ENCODE measurements at places on chromosomes 12 and 14.

GRCh38 chr14:76169776-76170175 lies 18.1 kb downstream of the GPATCH2L start:
- DNase-seq, result no peak

DNA sequence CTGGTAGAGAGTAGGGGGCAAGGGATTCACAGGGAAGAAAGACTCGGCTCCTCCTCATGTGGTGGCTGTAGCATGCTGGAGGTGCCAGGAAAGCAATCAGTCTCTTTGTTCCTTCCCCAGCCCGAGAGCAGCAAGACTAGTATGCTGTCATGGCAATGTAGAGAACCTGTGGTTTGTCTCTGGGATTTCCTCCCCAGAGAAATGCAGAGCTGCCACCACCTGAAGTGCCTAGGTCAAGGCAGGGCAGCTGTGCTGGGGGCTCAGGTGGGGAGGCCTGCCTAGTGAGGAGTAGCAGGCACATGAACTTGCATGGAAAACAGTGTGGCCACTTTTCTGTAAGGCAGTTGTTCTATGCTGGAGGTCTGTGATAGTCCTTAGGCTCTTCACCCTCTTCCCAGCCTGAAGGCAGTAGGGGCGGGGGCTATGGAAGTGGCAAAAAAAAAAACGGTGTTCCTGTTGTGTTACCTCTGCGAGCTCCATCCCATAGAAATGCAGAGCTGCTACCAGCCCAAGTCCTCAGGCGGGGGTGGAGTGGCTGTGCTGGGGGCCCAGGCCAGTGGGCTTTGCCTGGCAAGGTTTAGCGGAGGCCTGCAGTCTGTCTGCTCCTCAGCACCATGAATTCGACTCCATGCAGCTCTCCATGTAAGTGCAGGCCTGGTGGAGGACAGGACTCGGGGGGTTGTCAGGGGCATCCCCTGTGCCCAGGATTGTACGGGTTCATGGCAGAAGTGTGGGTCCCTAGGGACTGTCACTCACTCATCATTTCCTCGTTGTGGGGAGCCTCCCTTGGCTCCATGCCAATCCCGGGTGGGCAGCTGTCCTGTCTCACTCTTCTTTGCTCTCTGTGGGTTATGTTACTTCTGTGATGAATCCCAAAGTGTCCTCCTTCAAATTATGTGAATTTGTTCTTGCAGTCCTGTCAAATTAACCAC lies 4.1 kb upstream of the CLEC4D start:
- no peak for DNase-seq

DNA sequence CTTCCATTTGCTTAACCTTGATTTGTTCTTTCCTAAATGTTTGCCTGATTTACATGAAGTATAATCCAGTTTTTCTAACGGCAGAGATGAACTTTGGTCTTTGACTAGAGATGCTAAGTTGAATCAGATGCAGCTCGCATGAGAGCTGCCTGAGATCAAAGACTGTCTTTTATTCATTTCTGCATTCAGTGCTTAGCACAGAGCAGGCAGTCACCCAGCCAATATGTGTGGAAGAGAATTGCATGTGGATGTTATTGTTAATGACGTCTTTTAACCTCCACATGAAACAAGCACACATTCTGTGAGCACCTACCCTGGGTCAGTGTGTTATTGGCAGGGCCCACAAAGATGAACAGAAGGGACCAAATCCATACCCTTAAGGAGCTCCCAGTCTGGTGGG lies 99.2 kb downstream of the SLC5A8 start:
- no peak for DNase-seq

GRCh38 chr14:90567991-90568390 lies 171.2 kb downstream of the CALM1 start:
- DNase-seq, result no peak

DNA sequence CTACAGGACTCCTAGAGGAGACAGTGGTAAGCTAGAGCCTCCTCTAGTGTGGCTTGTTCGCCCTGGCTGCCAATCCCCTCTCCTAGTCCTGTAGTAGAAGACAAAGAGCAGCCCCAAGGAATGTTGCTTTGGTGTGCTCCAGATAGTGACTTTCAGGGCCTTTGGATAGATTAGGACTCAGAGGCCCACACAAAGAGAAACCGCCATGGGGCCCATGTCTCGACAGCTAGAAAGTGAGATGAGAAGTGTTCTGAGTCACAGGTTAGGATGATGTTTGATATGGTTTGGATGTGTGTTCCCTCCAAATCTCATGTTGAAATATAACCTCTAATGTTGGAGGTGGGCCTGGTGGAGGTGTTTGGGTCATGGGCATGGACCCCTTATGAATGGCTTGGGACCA lies 51.8 kb upstream of the JDP2 start:
- DNase-seq, result no peak

DNA sequence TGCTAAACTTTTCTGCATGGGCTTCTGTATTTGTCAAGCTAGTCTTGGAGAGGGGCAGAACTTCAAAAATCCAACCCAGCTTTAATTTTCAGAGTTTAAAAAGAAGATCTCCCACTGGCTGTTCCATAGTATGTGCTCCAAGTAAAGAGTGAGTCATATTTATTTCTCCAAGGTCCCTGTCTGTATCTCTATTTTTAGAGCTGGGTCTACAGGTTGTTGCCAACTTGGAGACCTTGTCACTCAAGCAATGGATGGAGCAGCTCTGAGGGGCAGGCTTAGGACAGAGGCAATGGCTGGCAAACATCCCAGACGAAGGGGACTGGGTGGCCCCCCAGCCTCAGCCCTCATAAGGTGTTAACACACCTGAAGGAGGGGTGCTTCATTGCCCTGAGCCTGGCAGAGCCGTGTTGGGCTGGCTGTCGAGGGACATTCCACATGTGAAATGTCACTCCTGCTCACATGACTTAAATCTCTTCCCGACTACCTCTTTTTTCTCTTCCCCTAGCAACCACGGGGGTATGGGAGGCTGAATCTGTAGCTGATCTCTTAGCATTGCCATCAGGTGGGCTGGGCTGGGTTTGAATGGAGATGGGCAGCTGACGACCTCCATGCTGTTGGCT lies 103.1 kb downstream of the SMOC1 start:
- DNase-seq, result no peak

GRCh38 chr12:116257215-116257614 lies 20.3 kb downstream of the MED13L start:
- no peak for DNase-seq

- peak; percentile 95 for DNase-seq
These were observed 5.2 kb upstream of the KRT85 start for GRCh38 chr12:52372216-52373154.

- no peak for DNase-seq
These were observed 26.9 kb upstream of the CPNE8 start for GRCh38 chr12:38932320-38932719.

- no peak for DNase-seq
These were observed 181.4 kb upstream of the PWP1 start for GRCh38 chr12:107503887-107504885.

- DNase-seq, result no peak
These were observed 11.5 kb downstream of the GPR33 start for GRCh38 chr14:31476131-31476866.

GRCh38 chr12:100402763-100403162 lies 45.9 kb downstream of the SLC17A8 start:
- DNase-seq, result no peak

DNA sequence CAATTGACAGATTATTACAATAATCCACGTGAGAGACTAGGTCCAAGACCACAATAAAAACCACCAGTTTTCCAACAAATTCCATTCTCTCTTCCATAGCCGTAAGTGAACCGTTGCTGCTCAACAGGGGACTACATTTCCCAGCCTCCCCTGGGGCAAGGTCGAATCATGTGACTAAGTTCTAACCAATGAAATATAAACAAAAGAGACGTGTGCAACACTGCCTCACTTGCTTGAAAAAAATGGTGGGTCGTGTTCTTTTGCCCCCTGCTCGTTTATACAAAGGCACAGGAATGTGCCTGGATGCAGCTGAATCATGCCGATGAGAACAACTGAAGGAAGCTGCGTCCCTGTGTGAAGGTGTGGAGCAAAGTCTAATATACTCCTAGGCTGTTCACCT lies 51.1 kb downstream of the HSPB8 start:
- DNase-seq, result peak; percentile 63

DNA sequence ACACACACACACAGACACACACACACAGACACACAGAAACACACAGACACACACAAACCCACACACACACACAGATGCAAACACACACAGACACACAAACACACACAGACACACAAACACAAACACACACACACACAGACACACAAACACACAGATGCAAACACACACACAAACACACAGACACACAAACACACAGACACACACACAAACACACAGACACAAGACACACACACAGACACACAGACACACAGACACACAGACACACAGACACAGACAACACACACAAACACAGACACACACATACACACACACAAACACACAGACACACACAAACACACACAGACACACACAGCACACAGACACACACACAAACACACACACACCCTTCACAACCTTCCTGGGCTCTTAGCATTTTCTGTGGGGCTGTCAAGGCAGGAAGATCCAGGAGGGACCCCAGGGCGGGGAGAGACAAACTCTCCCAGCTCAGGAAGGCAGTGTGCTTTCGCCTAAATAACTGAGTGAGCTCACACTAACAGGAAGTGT lies 24.2 kb upstream of the INF2 start:
- no peak for DNase-seq

DNA sequence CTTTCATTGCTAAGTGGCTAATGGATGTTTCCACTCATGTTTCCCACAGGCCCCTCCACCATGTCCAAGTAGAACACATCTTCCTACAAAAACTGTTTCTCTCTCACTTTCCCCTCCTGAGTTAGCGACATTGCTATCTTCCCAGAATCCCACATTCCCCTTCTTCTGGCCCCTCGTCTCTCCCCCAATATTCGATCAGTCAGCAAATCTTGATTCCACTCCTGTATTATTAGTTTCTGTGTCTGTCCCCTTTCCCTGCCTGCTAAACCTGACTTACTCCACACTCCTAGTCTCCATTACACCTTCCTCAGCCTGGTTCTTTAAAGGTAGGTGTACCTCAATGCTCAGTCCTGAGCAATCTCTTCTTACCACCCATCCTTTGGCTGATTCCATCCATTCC lies 19.3 kb upstream of the SAMD4A start:
- DNase-seq, result no peak

GRCh38 chr12:117699118-117699517 lies 269.7 kb downstream of the KSR2 start:
- DNase-seq, result no peak

DNA sequence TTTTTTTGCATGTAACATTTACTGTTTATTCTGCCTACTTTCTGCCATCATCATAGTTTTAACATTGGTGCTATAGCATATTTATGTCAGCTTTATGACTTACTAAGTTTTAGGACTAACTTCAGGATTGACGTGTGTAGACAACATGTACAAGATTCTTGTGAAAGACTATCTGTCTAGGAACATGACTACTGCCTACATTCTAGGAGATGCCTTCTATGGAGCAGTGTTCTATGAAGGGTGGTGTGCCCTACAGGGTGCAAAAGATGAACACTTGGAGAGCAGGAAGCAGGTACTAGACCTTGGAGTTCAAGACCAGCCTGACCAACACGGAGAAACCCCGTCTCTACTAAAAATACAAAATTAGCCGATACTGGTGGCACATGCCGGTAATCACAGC lies 118.6 kb downstream of the FGD4 start:
- no peak for DNase-seq

DNA sequence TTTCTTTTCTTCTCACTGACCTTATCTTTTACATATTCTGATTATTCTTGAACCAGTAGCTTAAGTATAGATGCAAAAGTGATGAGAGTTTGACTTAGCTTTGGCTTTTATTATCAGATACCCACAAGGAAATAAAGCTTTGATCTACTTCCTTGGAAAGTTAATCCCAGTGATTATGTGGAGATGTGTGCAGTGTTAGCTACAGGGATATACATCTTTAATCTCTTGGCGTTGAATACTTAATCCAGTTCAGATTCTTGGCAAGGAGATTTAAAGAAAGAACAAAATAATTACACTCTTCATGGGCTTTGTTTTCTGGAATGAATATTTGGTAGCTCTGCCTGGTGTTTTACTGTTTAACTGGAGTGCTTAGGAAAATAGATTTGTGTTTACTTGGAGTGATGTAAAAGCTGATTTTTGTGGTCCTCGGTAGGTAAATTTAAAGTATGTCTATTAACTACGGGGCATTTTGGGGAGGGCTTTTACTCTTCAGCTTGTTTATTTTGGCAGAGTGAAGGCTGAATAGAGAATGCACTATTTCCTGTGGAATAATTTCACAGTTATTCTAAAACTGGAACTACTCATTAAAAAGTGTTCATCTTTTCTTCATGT lies 150.1 kb upstream of the LRIG3 start:
- DNase-seq, result no peak

GRCh38 chr14:87407344-87407743 lies 585.6 kb downstream of the GALC start:
- DNase-seq, result no peak

DNA sequence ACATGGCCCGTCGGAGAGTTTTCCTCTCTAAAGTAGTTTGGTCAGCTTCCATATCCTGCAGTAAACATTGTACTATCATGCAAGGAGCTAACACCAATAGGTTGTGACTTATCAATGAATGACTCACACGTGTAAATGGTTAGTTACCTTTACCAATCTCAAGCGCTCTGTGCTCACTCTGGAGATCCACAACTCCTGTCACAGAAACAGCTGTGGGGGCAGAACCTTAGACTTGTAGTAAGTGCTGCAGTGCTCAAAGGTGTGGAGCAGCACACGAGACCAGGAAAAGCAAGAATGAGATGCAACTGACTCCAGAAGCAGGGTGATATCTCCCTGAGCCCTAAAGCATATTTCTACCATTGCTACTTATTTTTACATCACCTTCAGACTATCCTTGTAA lies 73.7 kb upstream of the KCNJ8 start:
- no peak for DNase-seq

GRCh38 chr14:60650373-60650961 lies 1.2 kb upstream of the SIX1 start:
- no peak for DNase-seq

- no peak for DNase-seq
These were observed 51.7 kb upstream of the FERMT2 start for GRCh38 chr14:53002576-53002975.

- no peak for DNase-seq
These were observed 1.7 kb downstream of the FGFR1OP2 start for GRCh38 chr12:26939953-26940352.

DNA sequence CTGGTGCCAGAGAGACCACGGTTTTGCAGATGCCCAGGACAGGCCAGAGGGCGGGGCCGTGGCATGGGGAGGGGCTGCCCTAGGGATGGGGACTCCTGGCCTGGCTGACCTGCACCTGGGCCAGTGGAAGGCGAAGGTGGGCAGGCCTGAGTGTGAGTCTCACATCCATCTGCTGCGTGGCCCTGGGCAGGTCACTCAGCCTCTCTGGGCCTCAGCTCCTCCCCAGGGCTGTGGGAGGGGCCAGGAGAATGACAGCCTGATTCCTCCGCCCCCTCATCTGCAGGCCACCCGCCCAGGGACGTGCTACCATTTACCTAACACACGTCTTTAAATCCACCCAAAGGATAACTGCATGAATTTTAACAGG lies 90.9 kb downstream of the GALNT9 start:
- DNase-seq, result no peak

All from AG08396 (cell line).